ENCODE measurements at places on chromosomes 1 and 21.

DNA sequence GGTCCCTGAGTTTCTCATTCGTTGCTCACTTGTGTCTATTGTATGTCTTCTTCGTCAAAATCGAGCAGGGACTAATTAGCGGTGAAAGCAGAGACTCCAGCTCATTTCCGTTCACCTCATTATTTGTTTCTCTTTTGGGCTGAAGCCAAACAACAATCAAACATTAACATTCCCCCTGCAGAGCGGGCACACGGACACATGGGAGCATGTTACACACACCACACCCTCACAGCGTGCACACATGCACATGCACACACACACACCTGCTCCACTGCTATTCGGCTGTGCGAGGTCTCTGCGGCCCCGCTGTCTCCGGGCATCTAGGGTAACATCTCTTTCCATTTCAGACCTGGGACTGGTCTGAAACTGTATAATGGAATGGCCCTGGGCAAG lies 58.5 kb upstream of the LRRC8D start:
- no peak for ATAC-seq

DNA sequence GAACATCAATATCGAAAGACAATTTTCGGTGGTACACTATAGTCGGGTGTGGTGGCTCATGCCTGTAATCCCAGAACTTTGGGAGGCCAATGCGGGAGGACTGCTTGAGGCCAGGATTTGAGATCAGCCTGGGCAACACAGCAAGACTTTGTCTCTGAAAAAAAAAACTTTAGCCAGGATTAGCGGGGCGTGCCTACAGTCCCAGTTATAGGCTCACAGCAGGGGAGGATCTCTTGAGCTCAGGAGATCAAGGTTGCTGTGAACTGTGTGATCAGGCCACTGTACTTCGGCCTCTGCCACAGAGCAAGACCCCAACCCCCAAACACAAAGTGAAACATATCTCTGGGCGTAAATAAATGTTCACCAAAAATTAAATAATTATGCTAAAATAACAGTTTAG lies 1.6 kb downstream of the TADA1 start:
- ATAC-seq = no peak

- no peak for ATAC-seq
Observed at GRCh38 chr1:74584185-74584584, 71.8 kb upstream of the LRRC53 start.

DNA sequence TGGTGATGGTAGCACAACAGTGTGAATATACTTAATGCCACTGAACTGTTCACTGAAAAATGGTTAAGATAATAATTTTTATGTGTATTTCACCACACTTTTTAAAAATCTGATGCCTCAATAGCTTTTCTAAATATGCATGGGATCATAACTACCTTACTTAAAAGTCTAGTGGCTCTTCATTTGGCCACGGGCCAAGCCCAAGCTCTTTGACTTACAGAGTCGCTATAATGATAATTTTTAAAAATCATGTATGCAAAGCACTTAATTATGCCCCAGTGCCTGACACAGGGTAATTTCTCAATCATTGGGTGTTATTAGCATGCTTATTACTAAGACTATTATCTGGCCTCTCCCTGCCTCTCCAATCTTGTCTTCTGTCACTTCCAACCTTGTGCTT lies 7.6 kb upstream of the CNN3 start:
- ATAC-seq = no peak

DNA sequence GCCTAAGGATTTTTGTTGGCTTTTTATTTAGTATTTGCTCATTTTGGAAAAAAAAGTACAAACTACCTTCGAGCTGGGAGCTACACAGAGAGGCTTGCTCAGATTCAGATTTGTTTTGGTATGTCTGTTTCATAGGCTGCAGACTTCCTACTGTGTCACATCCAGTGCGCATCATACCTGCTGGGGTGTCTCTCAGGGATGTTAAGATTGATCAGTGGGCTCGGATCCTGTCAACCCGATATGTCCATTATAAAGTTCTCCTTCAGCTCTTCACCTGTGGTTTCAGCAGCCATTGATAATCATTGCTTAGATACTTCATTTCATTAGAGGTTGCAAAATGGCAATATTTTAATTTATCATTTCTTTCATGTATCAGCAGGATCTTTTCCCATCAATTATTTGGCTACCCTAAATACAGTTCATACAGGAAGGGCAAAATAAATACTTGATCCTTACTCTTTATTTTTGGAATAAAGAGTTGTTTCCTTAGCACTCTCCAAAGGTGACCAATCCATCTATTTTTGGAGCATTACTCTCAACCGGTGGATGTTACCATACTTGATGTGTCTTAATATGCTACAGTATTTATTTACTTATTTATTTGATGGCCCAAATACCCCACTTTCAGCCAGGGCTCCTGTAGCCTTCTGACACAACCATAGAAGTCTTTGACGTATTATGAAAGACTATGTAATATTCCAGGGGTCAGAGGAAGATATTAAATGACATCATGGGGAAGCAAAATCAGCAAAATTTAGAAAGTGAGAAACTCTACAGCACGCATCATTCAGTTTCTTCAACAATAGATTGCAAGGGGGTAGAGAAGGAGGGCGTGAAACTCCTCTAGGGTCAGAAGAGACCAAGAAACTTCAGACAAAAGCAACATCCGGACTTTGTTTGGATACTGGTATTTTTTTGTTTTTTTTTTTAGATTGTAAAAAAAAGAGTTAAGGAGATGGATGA lies 55.3 kb upstream of the HNRNPU start:
- ATAC-seq = no peak

DNA sequence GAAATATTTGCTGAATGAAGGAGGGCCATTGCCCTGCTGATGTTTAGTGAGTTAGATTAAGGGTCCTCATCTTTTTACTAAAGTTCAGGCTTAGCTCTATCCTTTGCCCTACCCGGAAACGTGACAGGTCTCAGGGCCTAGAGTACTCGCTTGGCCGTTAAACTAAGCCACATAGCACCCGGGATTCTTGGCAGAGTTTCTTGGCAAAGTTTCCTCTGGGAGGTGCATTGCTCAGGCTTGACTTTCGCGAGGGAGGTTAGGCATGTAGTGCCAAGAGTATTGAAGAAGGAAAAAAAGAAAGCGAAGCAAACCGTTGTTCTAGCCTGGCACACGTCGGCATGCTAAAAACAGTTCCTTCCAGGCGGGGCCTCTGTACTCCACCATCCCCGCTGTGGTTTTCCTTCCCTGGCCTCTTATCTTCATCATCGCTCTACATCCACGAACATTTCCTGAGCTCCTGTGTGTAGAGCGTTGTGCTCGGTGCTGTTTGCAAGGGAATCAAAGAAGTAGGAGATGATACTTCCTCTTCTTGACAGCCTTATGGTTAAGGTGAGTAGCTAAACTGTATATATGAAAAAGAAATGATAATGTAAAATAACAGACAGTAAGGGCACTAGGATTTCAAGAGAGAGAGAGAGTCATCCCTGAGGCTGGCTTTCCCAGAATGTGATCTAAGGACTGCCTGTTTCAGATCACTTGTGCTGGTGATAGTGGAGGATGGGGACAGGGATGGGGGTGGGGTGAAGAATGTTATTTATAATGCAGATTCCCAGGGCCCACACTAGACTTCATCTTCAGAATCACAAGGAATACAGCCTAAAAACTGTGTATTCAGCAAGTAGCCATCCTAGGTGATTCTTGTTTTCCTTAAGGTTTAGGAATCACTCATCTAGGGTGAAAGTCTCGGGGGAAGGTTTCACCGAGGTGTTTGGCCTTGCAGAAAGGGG lies 18.8 kb downstream of the RNF220 start:
- ATAC-seq = no peak

DNA sequence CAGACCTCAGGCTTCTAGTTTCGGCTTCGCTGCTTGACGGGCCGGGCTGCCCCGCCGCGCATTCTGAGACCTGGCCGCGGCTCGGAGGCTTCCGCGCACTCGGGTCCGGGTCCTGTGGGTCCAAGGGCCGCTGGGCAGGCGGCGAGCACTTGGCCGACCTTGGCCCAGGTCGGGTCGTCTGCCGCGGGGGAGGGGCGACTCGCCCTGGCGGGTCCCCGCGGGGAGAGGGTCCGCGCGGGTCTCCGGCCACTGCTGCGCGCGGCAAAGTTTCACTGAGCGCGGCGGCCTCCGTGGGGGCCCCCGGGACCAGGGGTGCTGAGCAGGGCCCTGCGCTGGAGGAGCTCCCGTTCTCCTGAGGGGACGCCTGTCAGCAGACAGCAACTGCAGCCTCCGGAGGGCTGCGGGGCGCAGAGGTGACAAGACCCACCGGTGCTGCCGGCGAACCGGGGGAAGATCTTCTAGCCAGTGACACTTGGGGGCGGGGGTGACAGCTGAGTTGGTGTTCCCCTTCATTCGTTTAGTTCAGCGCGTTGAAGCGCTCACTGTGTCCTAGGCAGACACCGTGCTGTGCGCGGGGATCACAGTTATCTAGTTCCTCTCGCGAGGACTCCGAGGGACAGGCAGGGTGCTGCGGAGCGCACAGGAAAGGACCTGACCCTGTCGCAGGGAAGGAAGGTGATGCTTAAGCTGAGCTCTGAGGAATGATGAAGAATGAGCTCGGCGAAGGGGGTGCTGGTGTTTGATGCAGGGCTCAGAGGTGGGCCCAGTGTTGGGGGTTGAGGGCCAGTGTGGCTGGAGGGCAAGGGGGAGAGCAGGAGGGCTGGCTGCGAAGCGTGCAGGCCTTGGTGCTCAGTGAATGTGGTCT lies 725 bp downstream of the MTFR1L start:
- peak; percentile 61 for ATAC-seq

- no peak for ATAC-seq
Observed at GRCh38 chr21:16596369-16596768, 866.6 kb downstream of the USP25 start.

DNA sequence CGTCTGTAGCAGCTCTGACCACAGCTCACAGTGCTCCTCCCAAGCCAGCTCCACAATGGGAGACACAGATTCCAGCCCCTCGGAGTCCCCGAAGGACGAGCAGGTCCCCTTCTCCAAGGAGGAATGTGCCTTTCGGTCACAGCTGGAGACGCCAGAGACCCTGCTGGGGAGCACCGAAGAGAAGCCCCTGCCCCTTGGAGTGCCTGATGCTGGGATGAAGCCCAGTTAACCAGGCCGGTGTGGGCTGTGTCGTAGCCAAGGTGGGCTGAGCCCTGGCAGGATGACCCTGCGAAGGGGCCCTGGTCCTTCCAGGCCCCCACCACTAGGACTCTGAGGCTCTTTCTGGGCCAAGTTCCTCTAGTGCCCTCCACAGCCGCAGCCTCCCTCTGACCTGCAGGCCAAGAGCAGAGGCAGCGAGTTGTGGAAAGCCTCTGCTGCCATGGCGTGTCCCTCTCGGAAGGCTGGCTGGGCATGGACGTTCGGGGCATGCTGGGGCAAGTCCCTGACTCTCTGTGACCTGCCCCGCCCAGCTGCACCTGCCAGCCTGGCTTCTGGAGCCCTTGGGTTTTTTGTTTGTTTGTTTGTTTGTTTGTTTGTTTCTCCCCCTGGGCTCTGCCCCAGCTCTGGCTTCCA lies 22.9 kb upstream of the VPS13D start:
- ATAC-seq = no peak

- no peak for ATAC-seq
Observed at GRCh38 chr1:98704474-98704873, 43.0 kb downstream of the SNX7 start.

DNA sequence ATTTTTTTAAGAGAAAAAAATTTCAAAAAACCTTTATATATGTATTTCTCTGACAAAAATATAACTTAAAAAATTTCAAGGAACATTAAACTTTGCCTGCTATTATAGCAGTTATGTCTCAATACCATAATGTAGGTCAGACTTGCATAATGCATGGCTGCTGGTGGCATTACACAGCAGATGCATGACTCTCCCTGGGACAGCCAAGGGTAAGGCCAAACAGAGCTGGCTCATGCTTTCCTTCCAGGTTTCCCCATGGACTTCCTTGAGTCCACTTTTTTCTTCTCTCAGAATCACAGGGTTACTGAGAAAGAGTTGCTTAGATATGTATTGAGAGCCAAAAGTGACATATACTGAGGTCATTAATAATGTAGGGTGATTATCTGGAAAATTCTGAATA lies 43.7 kb downstream of the RHOU start:
- no peak for ATAC-seq

- no peak for ATAC-seq
Observed at GRCh38 chr1:200374569-200375295, 35.1 kb downstream of the ZNF281 start.

All from motor neuron (in vitro differentiated cells).